ENCODE measurements at places on chromosomes 6 and 20. TPM values are rescaled to one million over a fixed set of nuclear protein-coding genes. Genes with fewer than 3 reads are reported as not detected.

RUNX2 gene
- total RNA-seq, result 0.81 TPM

SLC22A2 gene
- not detected for total RNA-seq

GPR6 gene
- total RNA-seq, result not detected

CST5 gene
- total RNA-seq, result not detected

PTK7 gene
- total RNA-seq, result 4.7 TPM

NKAIN2 gene
- total RNA-seq, result not detected

TAF4 gene
- 23.6 TPM for total RNA-seq

NUP43 gene
- 13.6 TPM for total RNA-seq

CALHM4 gene
- total RNA-seq, result not detected

CRISP3 gene
- total RNA-seq, result not detected

NCOA3 gene
- total RNA-seq, result 43.1 TPM

OR12D3 gene
- total RNA-seq, result not detected
